Thyroid gland (tissue), 4 donors: ENCODE measurements at places on chromosomes 6 and 20. TPM values are rescaled to one million over a fixed set of nuclear protein-coding genes. Genes with fewer than 3 reads are reported as not detected.

GRCh38 chr6:52491203-52492069 lies 71.3 kb downstream of the EFHC1 start:
- H3K36me3 ChIP-seq, result no peaks in the 10 kb centered on the region
- DNase-seq, result no peak
- no peaks in the 10 kb centered on the region for H3K27me3 ChIP-seq
- no peak overlapping the region for H3K4me3 ChIP-seq
- H3K4me1 ChIP-seq, result no peaks in the 10 kb centered on the region

DEFB114 gene
- total RNA-seq, result not detected

GRCh38 chr6:47246551-47246950 lies 63.2 kb downstream of the TNFRSF21 start:
- DNase-seq, result no peak
- no peak overlapping the region for H3K4me3 ChIP-seq
- no peak overlapping the region for H3K27ac ChIP-seq
- H3K36me3 ChIP-seq, result no peaks in the 10 kb centered on the region
- peaks cover 11% of the 10 kb centered on the region for H3K4me1 ChIP-seq

DEF6 gene
- 5.5 TPM for total RNA-seq

C20orf204 gene
- 0.11 TPM for total RNA-seq

GRCh38 chr6:6005051-6006005 lies 1.4 kb downstream of the NRN1 start:
- no peak overlapping the region for H3K27ac ChIP-seq
- peaks cover 49% of the 10 kb centered on the region for H3K4me1 ChIP-seq
- DNase-seq, result no peak
- peaks cover 71% of the 10 kb centered on the region for H3K27me3 ChIP-seq
- no peak overlapping the region for H3K4me3 ChIP-seq

LCA5 gene
- total RNA-seq, result 14.9 TPM

PKHD1 gene
- 0.08 TPM for total RNA-seq
